ENCODE measurements at places on chromosomes 12 and 14.

DNA sequence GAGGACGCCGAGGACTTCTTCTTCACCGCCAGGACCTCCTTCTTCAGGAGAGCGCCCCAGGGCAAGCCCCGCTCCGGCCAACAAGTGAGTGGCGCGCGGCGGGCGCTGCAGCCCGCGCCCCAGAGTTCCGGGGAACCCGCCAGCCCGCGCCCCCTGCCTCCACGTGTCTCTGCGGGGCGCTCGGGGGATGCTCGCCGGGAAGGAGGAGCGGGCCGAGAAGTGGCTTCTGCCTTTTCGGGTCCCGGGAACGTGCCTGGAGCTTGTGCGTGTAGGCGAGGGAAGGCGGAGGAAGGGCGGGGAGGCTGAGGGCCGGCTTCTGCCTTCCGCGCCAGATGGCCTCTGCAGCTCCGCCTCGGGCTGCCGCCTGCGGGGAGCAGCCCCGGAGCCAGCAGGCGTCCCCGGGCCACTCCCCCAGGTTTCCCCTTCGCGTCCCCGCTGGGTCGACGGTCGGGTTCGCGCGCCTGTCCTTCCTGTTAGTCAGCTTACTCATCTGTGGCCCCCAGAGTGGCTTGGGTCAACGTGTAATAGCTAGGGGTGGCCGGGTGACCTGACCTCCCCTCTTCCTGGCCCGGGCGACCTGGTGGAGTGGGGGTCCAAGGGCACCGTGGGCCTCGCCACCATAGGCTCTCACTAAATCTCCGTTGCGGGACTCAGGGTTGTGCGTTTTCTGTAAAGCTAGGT is 505 bp downstream of the RASSF3 start:
- DNase-seq = peak; percentile 58

GRCh38 chr14:34250959-34251358 is 211.1 kb downstream of the SPTSSA start:
- no peak for DNase-seq

- DNase-seq = no peak
Observed at GRCh38 chr12:98741556-98742265, 96.6 kb downstream of the APAF1 start.

GRCh38 chr14:90697132-90697531 is 119.1 kb downstream of the TTC7B start:
- no peak for DNase-seq

DNA sequence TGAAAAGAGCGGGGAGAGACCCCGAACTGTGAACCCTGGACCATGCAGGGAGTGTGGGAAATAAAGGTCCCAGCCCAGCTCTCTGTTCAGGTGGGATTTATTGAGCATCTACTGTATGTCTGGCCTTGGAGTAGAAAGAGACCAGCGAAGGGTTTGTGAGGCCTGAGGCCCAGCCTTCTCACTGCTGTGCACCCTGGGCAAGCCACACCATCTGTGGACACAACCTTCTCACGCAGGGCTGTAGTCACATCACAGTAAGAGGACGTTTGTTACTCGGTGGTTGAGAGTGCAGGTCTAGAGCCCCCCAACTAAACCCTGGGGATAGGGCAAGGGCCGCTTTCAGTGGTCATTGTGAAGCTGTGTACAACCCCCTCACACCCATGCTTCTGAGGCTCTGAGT is 18.2 kb downstream of the FAM222A start:
- DNase-seq = no peak

GRCh38 chr12:115216301-115216700 is 532.3 kb upstream of the TBX3 start:
- no peak for DNase-seq

GRCh38 chr14:104891664-104892530 is 26.8 kb downstream of the CEP170B start:
- DNase-seq = no peak

GRCh38 chr12:113392988-113393579 is 10.6 kb downstream of the SDS start:
- no peak for DNase-seq

GRCh38 chr12:80504389-80505163 is 60.5 kb downstream of the PTPRQ start:
- no peak for DNase-seq

DNA sequence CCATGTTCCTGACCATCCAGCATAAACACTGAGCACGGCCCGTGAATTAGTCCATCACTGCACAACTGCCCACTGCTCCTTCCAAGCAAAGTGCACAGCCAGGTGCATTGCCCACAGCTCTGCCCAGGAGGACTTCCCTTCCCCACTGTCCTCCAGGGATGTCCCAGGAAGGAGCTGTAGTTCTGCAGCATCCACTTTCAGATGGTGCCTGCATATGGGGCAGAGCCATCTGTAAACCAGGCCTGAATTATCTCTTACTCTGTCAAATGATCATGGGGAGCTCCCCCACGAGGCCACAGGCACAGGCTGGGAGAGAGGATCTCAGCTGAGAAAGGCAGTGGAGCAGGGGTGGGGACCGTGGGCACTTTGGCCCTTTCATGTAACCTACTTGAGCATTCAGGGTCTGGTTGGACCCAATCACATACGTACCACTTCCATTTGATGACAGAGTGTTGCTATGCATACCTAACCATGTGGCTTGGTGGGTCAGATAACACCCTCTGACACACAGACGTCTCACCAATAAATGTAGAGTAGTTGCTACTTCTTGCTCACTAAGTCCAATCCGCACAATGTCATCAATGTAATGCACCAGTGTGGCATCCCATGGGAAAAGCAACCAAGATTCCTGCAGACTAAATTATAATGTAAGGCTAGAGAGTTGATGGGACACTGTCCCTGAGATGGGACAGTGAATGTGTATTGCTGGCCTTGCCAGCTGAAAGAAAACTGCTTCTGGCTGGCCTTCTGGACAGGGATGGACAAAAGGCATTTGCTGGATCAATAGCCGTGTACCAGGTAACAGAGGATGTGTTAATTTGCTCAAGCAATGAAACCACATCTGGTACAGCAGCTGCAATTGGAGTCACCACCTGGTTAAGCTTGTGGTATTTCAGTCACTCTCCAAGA is 113.8 kb upstream of the C14orf180 start:
- no peak for DNase-seq

DNA sequence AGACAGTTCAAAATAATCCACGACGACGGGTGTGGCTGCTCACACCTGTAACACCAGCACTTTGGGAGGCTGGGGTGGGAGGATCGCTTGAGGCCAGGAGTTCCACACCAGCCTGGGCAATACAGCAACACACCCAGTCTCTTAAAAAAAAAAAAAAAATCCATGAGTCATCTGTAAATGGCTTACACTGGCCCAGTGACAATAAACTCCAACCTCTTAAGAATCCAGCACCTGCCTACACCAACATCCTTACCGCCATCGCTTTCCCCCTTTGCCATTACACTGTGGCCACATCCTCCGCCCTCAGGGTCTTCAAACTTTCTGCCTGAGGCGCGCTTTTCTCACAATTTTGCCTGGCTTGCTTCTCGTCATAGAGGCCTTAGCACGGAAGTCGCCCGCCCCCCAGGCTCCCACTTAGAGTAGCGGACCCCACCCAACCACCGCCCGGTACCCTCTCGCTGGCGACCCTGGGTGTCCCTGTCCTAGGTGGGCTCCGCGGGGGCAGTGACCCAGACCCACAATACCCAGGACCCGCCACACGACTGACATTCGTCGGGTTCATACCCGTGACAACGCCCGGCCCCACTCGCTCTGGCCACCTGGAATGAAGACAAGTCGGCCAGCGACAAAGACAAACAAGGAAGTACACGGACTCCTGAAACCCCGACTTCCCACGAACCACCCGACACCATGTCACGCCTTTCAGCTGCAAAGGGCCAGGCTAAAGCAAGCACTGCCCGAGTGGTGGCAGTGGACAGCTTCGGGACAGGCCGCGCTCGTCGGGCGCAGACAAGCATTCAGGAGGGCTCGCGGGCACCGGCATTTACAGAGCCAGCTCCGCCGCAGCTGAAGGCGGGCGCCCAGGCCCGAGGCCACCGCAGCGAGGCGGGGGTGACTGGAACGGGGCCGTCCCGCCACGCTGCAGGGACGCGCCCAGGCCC is 636 bp downstream of the GOLGA3 start:
- peak; percentile 9 for DNase-seq

DNA sequence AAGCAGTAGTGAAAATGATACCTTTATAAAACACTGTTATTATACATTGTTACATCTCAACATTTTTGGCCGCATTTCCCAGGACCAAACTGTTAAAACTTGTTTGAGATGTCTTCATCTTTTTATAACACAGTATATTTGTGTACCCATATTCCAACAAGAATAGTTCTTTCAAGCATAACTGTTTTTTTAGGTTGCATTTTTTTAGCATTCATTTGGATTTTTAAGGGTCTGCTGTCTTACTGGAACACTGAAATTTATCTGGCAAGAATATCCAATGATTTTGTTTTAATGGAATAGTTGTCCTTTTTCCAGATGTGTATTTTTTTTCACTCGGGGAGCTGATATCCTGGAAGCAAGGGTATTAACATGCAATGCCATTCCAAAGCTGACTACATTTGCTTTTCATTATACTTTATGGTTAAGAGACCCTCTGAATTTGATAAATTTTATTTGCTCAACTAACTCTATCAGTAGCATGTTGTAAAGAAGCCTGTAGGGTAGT is 8.9 kb upstream of the NAV3 start:
- DNase-seq = no peak
